ENCODE measurements at places on chromosomes 6 and 20.

DNA sequence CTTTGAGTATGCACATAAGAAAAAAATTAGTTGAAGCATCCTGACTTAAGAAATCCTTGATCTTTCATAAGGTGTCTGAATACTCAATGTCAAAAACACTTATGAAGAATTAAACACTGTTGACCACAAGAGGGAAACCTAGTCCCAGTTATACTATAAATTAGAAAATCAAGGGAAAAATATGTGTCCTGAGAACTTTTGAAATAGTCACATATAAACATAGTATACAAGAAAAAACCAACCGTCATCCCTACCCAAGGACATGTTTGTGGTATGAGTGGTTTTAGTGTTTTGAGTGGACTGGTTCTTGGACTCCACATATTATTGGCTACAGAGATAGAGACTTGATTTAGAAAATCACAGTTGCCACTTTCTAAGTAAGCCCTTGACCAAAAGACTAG is 7.6 kb upstream of the HLA-DRA start:
- no peak for DNase-seq

GRCh38 chr20:8317448-8317847 is 185.4 kb downstream of the PLCB1 start:
- no peak for DNase-seq

GRCh38 chr6:17429383-17430061 is 36.1 kb downstream of the CAP2 start:
- DNase-seq: peak; percentile 8

DNA sequence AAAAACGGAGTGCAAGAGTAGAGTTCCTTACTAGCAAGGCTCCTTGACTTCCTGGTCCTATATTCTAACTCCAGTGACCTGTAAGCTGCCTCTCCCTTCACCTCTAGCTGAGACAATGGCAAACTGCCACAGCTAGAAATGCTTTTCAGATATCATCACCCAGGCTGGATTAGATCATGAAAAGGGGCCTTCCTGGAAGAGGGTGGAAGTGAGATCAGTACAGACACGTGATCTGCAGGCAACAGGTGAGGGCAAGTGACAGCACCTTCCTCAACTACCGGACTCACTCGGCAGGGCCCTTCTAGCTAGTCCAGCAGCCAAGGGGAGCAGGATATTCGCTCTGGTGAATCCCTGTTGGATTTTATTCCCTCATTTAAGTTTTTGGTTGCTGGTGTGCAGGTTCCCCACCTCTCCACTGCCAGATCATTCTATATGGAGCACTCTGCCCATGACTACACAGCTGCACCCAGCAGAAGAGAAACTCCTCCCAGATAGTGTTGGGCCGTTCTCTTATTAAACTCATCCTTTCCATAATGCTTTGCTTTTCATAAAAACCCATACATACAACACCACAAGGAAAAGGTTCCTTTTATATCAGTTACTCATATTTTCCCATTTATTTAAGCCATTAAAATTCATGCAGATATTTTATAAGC is 26.4 kb upstream of the FAM83C start:
- no peak for DNase-seq

DNA sequence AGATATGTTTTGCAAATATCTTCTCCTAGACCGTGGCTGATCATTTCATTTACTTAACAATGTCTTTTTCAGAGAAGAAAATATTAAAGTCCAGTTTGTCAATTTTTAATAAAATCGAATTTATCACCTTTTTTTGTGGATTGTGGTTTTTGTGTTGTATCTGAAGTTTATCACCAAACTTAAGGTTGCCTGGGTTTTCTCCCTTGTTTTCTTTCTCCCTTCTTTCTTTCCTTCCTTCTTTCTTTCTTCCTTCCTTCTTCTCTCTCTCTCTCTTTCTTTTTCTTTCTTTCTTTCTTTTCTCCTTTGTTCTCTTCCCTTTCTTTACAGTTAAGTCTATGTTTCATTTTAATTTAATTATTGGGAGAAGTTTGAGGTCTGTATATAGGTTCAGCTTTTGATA is 68.7 kb downstream of the RNF182 start:
- DNase-seq: no peak

DNA sequence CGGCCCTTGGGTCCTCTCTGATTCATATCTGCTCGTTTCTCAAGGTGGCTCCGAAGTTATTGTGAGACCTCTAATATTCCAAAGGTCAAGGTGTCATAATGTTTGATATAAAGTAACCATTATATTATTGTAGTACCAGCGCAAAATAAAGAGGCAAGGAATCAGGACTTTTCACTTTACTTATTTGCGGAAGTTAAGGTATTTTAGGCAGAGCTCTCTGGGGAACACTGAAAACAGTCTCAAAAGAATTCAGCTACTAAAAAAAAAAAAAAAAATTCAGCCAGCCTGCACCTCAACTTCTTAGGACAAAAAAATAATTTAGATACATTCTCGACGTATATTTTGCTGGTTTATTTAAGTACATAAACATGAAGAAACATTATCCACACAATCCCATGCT is 2.4 kb downstream of the OSER1 start:
- no peak for DNase-seq

DNA sequence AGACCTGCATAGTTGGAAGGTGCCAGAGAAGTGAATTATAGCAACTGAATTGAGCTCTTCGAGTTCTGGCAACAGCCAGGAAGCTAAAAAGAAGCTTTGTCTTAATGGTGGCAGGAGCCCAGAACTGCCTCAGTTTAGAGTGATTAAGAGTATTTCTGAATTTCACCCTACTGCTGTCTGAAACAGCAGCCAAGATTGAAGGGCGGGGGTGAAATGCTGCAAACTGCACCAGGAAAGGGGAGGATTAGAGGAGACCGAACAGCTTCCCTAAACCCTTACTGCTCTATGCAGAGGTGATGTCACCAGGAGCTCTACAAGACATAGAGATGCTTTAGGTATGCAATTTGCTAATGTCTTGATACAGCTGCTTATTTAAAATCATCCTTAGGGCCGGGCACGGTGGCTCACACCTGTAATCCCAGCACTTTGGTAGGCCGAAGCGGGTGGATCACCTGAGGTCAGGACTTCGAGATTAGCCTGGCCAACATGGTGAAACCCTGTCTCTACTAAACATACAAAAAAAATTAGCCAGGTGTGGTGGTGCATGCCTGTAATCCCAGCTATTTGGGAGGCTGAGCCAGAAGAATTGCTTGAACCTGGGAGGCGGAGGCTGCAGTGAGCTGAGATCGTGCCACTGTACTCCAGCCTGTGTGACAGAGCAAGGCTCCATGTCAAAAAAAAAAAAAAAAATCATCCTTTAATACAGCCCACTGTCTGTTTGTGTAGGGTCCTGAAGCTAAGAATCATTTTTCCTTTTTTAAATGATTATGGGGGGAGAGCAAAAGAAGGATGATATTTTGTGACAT is 91.7 kb upstream of the IYD start:
- DNase-seq: no peak

DNA sequence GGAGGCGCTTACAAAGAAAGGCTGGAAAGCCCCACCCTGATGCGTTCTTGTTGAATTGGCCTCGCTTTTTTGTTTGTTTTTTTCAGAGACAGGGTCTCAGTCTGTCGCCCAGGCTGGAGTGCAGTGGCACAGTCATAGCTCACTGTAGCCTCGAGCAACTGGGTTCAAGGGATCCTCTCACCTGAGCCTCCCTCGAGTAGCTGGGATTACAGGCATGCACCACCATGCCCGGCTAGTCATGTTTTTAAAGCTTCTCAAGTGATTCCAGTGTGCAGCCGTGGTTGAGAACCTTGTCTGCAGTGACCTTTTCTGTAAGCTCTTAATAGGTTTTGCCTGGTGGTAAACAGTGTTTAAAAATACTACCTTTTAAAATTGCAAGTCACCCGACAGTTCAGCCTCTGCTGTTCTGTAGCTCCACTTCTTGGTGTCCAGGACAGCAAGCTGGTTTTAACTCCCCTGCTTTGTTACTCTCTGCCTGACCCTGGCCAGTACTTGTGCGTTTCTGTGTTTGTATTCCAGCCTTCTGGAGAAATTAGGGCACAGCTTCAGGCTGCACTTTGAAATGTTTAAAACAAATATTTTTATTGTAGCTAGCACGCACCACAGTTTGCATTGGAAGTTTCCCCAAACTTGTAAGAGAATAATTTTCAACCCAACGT is 54.4 kb downstream of the KDM1B start:
- DNase-seq: no peak

DNA sequence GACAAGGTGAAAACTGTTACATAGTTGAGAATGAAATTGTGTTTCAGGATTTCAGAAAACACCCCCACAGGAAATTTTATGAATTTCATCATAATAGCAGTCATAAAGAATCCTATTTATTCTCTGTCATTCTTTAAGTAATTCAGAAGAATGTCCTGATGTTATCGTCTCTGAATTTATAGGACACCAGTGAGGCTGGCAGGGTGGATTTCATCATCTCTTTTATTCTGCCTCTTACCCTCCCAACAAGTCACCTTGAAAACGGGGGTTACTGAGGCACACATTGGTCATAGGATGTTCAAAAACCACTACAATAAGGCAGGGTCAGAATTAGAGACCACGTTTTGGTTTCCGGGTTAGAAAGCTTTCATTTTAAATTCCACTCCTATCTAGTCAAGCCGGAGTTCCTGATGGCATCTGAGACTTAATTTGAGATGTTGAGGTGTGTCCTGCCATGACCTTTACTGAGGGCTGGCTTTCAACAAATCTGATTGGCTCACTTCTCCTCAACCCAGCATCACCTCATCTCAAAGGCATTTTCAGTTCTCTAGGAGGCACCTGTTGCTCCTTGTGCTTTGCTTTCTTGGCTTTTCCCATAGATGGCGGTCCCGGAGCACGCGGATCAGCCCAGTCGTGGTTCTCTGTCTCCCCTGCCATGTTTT is 230.6 kb upstream of the SUPT3H start:
- no peak for DNase-seq

DNA sequence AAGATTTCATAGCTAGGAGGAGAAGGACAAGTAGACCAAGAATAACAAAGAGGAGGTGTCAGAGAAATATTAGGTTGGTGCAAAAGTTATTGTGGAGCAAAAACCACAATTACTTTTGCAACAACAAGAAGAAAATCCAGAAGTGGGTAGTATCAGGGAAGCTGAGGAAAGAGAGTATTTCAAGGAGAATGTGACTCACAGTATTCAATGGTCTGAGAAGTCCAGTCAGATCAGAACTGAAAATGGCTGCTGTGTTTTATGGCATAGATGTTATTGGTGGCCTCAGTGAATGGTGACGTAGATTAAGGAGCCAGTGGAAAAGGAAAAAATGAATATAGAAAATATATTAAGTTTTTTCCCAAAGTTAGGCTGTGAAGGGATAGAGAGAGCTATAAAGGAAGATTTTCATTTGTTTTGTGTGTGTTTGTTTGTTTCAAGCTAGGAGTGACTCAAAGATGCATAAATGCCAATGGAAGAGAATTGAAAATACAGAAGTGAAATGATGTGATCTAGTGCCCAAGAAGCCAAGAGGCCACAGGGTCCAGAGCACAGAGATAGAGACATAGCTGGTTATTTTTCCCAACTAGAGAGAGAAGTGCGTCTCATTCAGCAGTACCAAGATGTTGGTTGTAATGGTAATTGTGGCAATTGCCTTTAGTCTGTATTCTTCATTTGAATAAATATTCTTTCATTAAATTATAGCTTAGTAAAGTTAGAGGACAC is 112.8 kb downstream of the ADTRP start:
- DNase-seq: no peak

DNA sequence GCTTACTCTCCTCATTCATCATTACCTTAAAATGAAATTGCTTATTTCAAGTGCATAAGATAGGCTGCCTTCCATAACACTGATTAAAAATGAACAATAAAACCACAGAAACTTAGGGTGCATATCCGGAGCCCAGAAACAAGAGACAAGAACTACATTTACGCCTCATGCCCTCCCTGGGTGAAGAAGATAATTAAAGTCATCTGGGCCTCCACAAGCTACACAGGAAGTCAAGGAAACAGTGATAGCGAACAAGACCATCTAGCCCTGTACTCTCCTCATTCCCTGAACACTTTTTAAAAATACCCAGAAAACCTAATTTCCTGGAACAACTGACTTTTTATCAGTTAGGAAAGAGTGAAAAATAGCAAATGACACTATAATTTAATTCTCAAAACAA is 6.3 kb downstream of the SOD2 start:
- DNase-seq: no peak

- no peak for DNase-seq
Observed at GRCh38 chr6:156028335-156029131, 572.9 kb upstream of the NOX3 start.

- DNase-seq: no peak
Observed at GRCh38 chr6:7879980-7880717, 30.4 kb downstream of the TXNDC5 start.

DNA sequence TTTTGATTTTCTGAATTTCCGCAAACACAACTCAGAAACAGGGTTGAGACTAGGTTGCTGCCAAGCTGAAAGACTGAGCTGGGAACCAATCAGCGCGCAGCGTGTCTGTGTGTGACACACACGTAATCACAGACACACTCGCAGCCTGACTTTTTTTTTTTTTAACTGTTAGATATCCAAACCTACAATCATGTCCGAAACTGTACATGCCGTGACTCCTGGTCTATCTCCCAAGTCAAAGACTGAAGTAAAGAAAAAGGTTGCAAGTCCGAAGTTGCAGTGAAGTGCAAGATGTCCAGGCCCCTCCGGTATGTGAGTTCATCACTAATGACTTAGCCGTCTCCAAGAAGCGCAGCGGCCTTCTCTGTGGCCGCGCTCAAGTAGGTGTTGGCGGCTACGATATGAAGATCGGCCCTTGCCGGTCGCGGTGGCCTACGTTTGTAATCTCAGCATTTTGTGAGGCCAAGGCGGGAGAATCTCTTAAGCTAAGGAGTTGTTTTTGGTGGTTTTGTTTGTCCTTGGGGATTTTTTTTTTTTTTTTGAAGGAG is 108.2 kb downstream of the HFE start:
- DNase-seq: peak; percentile 68

- DNase-seq: no peak
Observed at GRCh38 chr6:28371706-28372451, 22.1 kb downstream of the ZKSCAN3 start.

- no peak for DNase-seq
Observed at GRCh38 chr6:1335367-1336037, 23.6 kb downstream of the FOXQ1 start.

GRCh38 chr6:28710466-28711191 is 184.9 kb downstream of the GPX5 start:
- no peak for DNase-seq

- DNase-seq: no peak
Observed at GRCh38 chr6:34074064-34074742, 71.7 kb downstream of the GRM4 start.

- no peak for DNase-seq
Observed at GRCh38 chr6:112253841-112254816, at the start of gene LAMA4. TSS of gene LAMA4 (minus strand) at chr6:112254567. CDS start at chr6:112254150, 417 bp downstream.

GRCh38 chr6:31336896-31337496 is 20.0 kb downstream of the HLA-B start:
- DNase-seq: no peak

GRCh38 chr6:106520711-106521401 is 108.4 kb downstream of the RTN4IP1 start:
- DNase-seq: no peak

- DNase-seq: no peak
Observed at GRCh38 chr6:166104107-166104506, 63.5 kb downstream of the TBXT start.

DNA sequence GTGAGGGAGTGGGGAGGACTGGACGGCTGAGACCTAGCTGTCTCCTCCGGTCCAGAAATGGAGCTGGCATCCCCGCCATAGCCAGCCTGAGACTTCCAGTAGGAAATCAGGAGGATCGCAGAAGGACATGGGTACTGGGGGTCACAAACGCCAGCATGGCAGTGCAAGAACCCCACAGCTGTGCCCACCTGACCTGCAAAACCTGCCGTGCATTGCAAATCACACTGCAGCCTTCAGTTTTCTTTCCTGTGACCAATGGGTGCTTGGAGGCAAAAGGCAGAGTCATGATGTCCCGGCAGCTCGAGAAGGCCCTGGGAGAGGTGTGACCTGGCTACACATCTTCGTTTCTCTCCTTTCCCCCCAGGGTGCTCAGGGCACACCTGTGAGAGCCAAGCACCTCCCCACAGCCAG is 23.3 kb upstream of the PHACTR3 start:
- DNase-seq: no peak
